Skeletal muscle cell (primary cell): ENCODE measurements at places on chromosomes 6 and 20.
A peak's percentile ranks its signal among the peaks of the same experiment; 100 is the strongest.

DNA sequence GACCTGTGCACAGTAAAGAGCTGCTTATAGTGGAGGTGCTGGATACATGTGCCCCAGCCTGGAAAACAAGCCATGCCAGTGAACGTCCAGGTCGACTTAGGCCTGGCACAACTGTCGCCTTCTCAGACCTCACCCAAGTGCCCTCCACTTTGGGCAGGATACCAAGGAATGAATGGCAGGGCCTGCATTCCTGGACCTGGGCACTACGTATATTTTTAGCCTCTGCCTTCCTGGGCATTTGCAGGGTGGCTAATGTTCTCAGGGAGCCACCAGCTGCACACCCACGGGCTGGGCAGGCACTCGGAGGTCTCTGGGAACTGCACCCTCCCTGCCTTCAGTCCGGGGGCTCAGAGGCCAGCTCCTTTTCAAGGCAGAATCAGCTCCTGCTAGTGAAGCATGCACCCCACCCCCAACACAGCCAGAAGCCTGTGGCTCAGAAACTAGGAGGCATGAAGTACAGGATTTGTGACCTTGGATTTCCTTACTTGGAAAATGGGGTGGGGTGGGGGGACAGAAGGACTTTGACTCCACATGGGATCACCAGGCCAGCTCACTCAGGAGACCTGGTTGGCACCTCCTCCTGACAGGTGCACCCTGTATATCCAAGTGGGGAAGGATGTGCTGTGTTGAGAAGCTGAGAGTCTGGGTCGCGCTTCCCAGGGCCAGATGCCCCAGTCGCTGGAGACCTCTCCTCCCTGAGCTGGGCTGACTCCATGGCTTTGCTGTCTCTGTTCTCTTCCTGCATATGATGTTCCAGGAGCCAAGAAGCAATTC lies 2.5 kb upstream of the LSM14B start:
- DNase-seq, result no peak

- DNase-seq, result peak; percentile 69
Measured at GRCh38 chr6:79525272-79526100, 11.7 kb downstream of the LCA5 start.

DNA sequence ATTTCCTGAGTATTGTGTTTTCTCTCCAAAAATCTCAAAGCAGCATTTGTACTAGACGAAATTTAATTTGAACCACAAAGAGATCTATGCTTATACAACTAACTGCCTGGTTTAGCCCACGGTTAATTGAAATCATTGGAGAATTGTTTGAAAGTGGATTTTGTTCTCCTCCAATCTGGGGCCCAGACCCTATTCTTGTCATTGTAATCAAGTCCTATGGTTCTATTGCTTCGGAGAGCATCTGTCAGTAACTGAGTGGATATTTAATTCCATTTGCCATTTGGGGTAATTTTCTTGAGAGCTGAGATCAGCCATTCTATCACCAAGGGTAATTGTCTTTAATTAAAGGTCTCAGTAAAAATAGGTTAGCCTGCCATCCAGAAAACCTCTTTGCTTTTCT lies 117.0 kb upstream of the KCNG1 start:
- DNase-seq, result no peak

DNA sequence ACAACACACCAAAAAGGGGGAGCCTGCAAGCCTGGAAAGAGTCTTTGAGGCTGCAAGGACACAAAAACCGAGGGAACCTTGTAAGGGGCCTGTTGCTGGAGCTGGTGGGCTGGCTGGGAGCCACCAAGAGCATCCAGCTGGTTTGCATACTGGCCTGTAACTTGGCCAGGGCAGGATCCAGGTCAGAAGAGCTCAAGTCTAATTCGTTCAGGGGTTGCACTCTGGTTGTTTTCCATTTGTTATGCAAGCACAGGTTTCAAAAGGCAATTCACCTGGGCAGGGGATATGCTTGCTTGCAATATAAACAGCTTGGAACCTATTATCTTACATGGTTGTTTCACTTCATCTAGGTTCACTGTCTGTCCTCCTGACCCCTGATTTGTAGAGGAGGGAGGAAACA lies 98.3 kb upstream of the GCM1 start:
- DNase-seq, result no peak

DNA sequence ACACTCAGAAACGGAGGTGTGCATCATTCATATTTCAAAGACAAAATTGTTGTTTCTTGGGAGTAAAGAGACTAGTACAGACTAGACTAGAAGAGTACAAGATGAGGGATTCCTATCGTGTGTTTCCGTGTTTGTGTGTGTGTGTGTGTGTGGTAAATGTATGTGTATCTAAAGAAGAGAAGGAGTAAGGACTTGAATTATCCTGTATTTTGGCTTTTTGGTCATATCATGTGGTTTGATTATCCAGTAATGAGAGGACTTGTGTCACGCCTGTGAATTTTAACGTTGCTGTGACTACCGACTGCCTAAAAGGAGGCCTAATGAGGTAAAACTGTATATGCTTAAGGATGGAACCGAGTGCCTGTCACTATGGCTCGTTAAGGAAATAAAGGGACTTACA lies 44.4 kb upstream of the MAP7 start:
- no peak for DNase-seq

GRCh38 chr6:72022830-72023229 lies 136.5 kb downstream of the RIMS1 start:
- DNase-seq, result no peak

DNA sequence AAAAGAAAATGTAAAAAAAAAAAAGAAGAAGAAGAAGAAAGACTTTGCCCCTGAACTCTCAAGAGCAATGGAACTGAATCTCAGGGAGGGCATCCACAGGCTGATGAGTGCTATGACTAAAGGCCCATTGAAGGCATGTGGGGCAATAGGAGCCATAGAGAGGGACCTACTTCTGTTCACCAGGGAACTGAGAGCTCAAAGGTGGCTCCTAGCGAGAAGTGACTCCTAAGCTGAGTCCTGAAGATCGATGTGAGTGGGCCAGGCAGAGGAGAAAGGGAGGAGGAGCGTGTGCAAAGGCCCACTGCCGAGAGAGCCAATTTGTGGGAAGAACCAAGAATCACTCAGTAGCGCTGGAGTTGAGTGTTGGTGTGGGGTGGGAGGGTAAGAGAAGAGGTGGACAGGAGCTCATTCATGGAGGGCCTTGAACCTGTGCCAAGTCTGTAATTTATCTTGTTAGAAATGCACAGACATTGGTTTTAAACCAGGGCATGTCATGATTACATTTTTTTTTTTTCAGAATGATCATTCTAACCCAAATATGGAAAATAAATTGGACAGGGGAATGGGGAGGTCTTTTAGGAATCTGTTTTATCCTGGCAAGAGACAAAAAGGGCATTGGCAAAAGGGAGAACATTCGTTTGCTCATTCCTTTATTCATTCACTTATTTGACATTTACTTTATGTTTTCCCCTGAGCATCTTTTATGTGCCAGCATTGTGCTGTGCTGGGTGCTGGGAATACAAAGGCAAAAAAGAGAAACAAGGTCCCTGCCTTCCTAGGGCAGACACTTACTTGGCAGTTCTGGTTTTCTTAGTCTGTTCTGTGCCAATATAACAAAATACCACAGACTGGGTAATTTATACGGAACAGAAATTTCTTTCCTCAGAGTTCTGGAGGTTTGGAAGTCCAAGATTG lies 67.4 kb upstream of the DSP start:
- no peak for DNase-seq

GRCh38 chr6:35569011-35569461 lies 56.3 kb upstream of the TULP1 start:
- no peak for DNase-seq

GRCh38 chr6:43334466-43335095 lies 26.0 kb upstream of the CRIP3 start:
- peak; percentile 13 for DNase-seq

DNA sequence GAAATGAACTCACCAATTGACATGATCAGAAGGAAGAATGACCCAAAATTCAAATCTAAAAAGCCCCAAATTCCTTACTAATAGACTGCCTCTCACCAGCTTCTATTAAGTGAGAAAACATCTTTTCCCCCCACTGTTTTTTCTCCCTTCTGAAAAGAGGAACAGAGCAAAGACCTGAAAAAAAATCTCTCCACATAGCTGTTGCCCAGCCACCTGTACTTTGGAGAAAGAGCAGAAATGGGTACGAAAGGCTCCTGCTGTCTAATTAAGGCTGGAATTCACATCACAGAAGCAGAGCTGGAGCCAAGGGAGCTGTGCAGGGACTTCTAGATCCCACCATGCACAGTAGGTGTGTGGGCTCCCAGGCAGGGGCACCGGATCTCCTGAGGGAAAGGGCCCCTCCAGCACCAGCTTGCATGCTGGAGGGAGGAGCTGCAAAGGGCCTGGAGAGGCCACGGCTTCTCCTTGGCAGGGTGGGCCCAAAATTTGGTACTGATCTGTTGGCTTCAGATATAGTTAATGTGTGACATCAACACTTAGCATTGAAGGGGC lies 73.2 kb upstream of the DUSP22 start:
- DNase-seq, result no peak

DNA sequence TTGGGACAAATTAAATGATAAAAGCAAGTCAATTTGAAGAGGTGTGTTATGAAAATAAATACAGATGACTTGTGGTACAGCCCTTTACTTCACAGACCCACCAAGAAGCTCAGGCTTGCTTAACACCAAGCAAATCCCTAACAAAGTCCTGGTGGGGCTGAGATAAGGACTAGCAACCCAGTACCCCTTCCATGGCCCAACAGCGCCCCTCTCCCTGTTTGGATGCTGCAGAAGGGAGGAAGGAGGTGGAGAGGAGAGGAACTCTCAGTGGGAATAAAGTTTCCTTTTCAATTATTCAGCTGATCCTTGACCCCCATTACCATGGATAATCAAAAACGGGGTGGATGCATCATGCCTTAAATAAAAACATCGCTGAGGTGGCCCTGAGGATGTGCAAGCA lies 4.5 kb upstream of the ZNF831 start:
- no peak for DNase-seq

GRCh38 chr6:134689641-134690040 lies 260.3 kb downstream of the ALDH8A1 start:
- DNase-seq, result no peak

DNA sequence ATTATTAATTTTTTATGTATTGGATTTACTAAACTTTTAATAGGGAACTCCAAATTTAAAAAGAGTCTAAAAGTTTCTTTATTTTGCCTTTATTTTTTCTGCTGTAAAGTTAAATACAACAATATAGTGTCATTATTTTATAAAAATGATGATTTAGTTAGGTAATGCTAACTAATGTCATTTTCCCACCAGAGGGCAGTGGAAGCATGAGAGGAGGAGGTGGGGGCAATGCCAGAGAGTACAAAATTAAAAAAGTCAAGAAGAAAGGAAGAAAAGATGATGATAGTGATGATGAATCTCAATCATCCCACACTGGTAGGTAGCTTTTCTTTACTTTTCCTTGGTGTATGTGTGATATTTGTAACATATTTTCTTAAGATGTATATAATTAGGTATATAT lies 20.2 kb upstream of the FHL5 start:
- no peak for DNase-seq

DNA sequence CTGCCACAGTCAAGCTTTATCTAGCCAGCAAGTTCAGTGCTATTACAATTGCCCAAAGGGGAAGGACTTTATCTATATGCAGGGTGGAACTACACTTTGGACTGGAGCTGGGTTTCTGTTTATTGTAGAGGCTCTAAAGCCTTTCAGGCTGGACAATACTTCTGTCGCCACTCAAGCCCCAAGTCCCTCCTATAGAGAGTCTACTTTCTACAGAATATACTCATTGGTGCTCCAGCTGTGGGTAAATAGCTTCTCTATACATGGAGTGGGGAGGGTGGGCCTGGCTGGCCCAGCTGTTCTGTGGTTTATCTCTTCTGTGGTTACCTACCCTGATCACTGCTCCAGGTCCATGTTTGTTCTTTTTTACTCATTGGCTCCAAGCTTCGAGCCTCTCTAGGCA lies 151.8 kb upstream of the MYLIP start:
- DNase-seq, result no peak

- DNase-seq, result no peak
Measured at GRCh38 chr6:46538800-46539480, 47.7 kb upstream of the RCAN2 start.

GRCh38 chr6:40788661-40789655 lies 201.8 kb upstream of the LRFN2 start:
- no peak for DNase-seq

DNA sequence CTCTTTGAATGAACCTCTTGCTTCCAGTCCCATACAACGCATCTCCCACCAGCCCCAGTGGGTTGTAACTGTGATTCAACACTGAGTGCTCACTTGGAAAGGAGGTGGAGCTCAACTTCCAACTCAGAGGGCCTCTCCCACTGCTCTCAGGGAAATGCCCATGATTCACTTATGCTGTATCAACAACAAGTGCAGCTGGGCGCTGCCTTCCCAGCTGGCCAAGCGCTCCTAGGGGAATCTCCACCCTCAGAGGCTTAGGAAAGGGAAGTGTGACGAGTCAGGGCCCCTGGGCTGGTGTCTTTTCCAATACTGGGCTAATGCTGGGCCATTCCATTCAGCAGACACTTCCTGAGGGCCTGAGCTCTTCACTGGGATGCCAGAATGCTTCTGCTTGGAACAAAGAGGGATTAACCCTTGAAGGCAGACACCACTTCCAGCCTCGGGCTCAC lies 8.1 kb upstream of the OCSTAMP start:
- peak; percentile 64 for DNase-seq

DNA sequence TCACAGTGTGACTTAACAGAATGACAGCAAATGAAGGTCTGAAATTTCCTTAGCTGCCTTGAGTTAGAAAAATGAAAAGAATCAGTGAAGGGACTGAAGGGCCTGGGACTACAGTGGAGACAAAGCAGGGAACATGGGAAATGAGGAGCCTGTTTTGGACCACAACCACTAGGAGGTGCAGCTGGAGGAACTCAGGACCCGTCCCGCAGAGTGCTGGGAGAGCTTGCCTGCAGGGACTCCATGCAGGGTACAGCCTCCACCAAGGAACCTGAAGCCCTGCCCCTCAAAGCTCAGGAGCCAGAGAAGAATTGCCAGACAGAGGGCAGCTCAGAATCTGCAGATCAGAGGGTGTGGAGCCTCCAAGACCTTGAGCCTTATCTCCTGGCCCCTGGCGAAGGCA lies 50.7 kb downstream of the LRFN2 start:
- DNase-seq, result no peak

DNA sequence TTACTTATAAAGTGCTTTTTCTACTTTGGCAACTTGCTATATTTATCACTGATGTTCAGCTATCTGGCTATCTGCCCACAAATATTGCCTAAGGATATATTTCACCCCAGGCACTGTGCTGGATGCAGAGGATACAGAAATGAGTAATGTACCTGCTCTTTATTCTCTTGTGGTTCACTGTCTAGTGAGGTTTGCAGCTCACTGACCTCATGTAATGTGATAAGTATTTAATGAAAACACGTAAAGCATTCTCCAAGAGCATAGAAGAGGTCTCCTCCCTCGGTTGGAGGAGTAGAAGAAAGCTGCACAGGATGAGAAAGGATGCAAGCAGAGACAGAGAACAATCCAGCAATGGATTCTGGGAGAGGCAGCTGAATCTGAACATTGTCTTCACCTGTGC lies 610.7 kb downstream of the CBLN4 start:
- DNase-seq, result no peak

GRCh38 chr20:44587035-44587980 lies 4.9 kb downstream of the PKIG start:
- no peak for DNase-seq
